ENCODE measurements at places on chromosomes 11 and 22.

DNA sequence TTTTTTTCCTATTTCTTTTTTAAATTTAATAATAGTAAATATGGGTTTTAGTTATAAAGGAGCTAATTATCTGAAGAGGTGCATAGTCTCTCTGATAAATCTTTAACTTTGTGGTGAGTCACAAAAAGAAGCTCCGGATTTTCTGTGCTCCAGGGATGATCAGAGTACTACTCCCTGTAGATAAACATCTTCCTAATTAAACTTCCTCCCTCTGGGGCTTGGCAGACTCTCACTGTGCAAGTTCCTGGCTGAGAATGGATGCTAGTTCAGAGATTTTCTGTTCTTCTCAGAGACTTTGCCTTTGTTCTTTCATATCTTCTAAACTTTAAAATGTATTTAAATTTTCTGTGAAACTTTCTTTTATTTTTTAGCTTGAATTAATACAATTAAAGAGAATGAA, at the start of gene OR10G7:
Gene OR10G7 (minus strand): TSS at position 72 of the 400 bp plus-strand sequence. CDS start 2,324 bp downstream, outside the sequence.
- DNase-seq = no peak

DNA sequence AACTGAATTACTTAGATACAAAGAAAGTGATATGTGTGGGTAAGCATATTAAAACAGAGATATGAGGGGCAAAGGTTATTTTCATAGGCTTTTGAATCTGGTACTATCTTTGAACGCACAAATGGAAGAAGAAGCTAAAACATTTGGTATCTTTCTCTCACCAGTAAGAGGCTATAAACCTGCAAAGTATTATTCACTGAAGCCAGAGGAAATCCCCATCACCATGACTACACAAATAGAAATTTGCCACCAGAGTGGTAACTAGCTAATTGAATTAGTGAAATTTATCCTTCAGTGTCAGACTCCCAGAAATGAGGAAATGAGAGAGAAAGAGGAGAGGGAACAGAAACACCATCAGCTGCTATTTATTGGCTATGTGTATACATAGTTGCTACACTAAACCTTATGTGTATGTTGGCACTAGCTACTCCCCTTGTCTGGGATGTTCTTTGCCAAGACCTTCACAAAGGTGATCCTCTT, 503.4 kb downstream of the DLG2 start:
- no peak for DNase-seq

GRCh38 chr11:16034074-16034473, 322.3 kb downstream of the SOX6 start:
- no peak for DNase-seq

- no peak for DNase-seq
Measured at GRCh38 chr11:32829680-32830412, at the start of gene PRRG4. PRRG4 (plus strand) TSS chr11:32829927; CDS start chr11:32830530, 603 bp downstream.

DNA sequence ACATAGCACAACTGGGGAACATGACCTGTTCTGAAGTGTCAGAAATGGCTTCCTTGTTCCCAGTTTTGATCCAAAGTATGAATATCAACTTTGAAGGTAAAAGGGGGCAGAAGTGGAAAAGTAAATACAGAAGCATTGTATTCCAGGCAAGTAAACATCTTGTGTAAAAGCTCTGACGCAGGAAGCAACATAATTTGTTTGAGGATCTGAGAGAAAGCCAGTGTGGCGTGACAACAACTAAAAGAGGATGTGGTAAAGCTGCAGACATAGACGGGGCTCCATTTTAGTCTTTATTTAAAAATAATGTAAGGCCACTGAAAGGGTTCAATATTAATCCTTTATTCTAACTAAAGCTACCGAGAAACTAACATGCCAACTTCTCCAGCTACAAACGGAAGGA, 310.2 kb downstream of the DLG2 start:
- DNase-seq = no peak

DNA sequence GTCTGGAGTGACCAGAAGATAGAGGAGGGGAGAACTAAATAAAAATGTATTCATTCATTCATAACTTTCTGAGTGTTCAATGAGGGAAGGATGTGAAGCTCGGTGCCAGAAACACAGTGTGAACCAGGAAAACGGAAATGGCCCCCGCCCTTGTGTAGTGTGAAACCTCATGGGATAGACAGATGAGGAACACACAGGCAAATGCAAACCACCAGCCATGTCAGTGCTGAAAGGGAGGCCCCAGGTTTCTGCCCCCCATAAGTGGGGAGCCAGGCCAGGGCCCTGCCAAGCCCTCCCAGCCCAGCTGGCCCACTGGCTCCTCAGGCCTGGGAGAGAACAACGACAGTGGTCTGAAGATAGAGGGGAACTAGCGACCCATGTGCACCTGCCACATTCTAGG, 30.5 kb downstream of the LARGE1 start:
- DNase-seq = no peak

GRCh38 chr22:37229012-37229804, 14.9 kb downstream of the RAC2 start:
- DNase-seq = peak; percentile 60

GRCh38 chr22:33513388-33514338, 406.6 kb downstream of the LARGE1 start:
- no peak for DNase-seq

- DNase-seq = no peak
Measured at GRCh38 chr11:43035086-43035485, 276.7 kb upstream of the API5 start.

GRCh38 chr22:49595465-49596078, 232.1 kb downstream of the BRD1 start:
- no peak for DNase-seq

- DNase-seq = no peak
Measured at GRCh38 chr11:614623-615503, 887 bp downstream of the IRF7 start.

All from HFF-Myc (cell line).